ENCODE measurements at places on chromosomes 1 and 21.

DNA sequence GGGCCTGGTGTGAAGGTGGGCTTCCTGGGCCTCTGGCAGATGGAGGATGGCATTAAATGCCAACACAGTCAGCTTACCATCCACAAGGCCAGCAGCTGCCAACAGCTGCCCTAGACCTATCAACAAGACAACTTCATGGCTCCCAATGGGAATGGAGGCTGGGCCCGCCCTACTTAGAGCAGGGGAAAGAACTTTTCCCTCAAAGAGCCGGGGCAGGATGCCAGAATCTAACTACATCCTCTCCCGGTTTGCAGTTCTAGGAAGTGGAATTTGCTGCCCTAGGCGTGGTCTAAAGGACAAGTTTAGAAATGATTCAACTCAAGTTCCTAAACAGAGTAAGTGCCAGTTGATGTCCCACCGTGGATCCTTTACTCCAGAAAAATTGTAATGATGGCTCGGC is 13.1 kb downstream of the ICMT start:
- DNase-seq = no peak

DNA sequence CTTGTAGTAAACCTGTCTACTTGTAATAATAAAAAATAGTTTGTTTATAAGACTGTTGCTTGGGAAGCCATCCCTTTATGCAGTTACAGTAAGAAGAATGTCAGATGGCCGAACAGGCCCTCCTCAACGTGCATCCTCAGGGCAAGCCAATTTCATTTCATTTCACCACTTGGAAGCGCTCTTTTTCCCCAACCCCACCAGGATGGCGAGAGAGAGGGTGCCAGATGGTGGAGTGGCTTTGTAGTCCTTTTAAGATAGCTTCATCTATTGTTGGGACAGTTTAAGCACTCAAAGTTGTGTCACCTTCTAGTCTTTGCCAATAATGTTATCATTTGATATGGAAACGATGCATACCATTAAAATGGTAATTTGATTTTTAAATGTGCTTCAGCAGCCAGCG is 356.3 kb upstream of the CAMK1G start:
- no peak for DNase-seq

DNA sequence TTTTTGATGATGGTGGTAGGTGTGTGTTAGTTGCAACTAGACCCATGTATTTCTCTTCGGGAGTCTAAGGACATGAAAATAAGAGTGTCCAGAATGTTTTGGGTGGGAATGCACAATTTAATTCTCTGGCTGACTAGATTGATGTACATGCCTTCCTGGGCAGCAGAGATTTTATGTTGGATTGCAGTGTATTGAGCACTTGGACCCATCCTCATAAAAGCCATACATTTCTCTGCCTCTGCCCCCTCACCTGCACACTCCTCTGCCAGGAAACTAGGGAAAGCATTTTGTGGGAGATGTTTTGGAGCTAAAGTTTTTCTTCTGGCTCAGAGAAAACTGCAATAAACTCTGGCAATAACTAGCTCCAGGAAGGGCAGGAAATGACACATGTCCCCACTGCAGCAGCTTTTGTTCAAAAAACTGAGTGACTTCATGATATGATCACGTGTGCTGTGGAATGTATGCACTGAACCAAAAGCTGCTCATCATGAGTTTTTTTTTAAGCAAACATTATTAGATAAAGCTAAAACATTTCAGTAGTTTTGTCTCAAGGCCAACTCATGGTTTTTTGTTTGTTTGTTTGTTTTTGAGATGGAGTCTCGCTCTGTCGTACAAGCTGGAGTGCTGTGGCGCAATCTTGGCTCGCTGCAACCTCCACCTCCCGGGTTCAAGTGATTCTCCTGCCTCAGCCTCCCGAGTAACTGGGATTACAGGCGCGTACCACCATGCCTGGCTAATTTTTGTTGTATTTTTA is 17.6 kb downstream of the RIT1 start:
- DNase-seq = peak; percentile 38

GRCh38 chr1:237041795-237042525 is at the start of gene RYR2:
RYR2 (plus strand) TSS chr1:237042184; CDS start chr1:237042522, 338 bp downstream.
- no peak for DNase-seq

- no peak for DNase-seq
Measured at GRCh38 chr1:201552941-201553351, 14.0 kb downstream of the NAV1 start.

- no peak for DNase-seq
Measured at GRCh38 chr1:98371764-98372163, 289.8 kb upstream of the SNX7 start.

DNA sequence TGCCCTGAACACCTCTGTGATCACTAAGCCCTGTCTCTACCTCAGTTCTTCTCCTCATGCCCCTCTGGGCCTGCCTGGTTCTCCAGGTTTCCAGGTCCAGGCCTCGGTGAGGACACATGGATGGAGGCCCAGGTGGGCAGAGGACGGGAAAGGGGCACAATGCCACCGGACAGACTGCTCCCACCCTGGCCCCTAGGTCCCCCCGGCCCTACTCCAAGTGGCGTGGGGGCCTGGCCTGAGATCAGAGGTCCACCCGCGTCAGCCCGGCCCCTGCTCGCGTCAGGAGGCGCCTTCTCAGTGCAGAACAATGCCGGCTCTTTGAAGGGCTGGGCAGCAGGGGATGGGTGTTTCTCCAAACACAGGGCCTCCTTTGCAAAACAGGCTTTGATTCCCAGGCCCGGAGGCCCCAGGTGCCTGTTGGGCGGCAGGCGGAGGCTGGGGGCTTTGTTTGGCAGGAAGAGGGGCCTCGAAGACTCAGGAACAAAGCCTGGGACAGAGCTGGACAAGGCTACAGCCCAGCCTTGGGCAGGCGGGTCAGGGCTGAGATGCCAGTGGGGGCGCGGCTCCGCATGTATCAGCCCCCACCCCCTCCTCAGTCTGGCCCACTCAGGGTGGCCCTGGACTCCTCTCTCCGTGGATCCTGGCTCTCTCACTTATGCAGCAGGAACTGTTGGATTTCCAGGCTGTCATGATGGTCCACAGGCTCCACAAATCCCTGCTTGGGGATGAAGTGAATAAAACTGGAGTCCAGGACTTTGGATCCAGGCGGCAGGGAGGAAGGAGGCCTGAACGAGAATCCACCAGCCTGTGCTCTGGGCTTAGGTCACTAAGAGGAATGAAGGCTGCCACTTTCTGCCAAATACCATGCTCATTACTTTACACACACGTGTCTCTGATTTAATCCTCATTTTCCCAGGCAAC is 77.4 kb upstream of the SLC2A1 start:
- DNase-seq = no peak

- no peak for DNase-seq
Measured at GRCh38 chr21:22881131-22881530, 1882.9 kb downstream of the NCAM2 start.

- DNase-seq = no peak
Measured at GRCh38 chr21:25371841-25372425, 235.3 kb downstream of the MRPL39 start.

DNA sequence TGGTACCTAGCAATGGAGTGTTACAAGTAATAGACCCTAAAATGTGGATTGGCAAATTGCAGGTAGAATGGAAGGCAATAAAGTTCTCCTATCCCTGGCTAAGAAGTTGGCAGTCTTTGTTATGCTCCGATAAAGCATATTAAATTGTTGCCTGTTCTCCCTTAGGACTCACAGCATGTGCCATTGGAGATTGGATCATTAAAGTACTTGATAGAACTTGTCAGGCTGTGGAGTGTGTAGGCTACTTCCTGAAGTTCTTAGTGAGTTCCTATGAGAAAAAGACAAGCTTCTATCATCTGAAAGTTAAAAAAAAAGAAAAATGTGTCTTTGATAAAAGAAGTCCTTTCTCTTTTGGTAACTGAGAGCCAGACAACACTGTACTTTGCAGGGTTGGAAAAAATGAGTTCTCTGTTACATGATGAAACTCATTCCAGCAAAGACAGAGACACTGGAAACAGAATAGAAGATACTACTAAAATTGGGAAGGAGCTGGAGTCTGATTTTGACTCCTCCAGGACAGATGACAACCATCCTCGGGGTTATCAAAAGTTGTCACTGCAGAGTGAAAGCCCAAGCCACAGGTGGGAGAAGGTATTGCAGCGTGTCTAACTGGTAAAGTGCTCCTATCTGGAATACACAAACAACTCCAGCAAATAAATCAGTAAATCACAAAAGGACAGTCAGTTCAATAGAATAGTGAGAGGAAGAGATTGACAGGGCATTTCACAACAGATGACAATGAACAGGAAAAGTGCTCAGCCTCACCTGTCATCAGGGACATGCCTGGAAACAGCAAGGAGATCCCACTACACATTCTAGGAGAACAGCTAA is 87.5 kb upstream of the WDR26 start:
- no peak for DNase-seq

DNA sequence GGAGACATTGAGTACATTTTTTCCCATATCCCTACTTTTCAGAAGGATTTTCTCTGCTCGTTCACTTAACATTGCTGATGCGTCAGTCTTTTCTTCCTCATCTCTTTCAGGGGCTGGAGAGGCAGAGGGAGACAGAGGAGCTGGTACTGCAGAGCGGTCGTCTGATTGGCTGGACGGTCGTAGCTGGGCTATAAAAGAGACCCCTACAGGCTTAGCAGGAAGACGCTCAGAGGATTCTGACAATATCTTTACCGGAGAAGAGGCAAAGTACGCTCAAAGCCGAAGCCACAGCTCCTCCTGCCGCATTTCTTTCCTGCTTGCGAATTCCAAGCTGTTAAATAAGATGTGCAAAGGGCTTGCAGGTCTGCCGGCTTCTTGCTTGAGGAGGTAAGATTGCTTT is at the start of gene RGS4:
Gene RGS4 (plus strand): TSS at position 220 of the 400 bp plus-strand sequence. CDS start 124 bp downstream, at position 344.
- no peak for DNase-seq

DNA sequence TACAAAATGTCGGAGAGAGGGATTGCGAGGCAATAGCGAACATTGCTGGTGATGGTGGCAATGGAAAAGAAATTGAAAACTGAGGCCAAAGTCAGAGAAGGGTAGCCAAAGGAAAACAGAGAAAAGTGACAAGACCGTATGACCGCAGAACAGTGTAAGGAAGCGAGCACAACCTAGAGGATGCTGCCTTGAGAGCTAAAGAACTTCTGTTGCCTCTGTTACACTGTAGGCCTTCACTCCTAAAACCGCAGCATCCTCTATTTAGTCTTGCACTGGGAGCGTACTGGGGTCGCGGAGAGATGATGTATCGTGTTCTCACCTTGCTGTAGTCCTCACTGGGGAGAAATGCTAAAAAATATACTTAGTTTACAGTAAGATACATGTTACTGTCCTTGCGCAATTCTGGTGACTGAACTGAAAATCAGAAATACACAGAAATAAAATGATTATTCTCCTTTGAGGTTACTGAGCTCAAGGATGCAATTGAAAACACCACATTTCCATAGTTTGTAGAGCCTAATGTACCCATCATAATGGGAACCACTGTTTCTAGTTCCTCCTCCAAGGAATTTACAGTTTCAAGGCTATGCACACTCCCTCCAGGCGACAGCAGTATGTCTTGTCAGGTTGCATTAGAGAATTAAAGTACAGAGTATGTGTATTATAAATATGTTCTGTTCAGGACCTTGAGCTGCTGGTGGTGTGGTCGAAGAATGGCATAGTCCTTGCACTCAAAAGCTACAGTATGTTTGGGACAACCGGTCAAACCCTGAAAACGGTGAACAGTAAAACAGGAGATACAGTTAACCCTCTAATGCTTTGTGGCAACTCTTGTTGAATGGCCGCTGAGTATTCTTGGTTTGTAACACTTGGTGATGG is 1.3 kb downstream of the NEK7 start:
- DNase-seq = peak; percentile 38

GRCh38 chr21:18147678-18148077 is 97.0 kb upstream of the CHODL start:
- DNase-seq = no peak

Data from CD4-positive, alpha-beta T cell treated with Interleukin-10 for 1 hour (primary cell).